ENCODE measurements at places on chromosomes 5 and 9.

DNA sequence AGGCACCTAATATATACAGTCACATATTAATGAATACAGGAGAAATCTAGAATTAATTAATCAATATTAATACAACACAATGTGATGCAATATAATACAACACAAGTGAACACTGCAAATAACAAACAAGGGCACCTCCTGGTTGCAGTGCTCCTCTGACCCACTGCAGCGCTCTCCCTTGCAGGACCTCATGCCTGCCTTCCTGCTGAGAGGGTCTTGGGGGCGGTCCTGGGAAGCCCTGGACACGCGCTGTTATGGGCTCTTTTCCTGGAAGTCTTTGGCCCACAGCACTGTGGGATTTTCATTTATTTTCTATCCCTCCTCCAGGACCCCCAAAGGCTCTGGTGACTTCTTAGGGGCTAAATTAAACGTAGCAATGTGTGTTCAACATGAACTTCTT, 485.8 kb downstream of the IRX1 start:
- DNase-seq = no peak

- peak; percentile 32 for DNase-seq
These were observed 142.3 kb downstream of the SMARCA2 start for GRCh38 chr9:2157277-2158110.

DNA sequence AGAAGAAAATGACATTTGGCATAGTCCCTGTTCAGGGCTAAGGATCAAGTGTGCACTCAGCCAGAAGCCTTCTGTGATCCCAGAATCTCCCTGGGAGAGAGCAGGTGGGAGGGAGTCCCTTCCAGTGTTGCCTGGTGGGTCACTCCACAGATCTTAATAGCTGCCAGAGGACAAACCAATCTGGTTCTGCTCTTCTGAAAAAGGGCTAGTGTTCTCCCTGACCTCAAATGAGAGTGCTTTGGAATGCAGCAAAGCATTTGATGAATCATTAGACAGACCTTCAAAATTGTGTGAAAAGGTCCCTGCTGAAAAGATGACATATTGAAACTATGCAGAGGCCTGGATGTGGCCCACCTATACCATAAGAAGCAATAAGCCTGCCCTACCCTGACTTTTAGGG, 339.7 kb downstream of the TMEM232 start:
- no peak for DNase-seq

GRCh38 chr5:45171563-45171962, 362.8 kb downstream of the MRPS30 start:
- DNase-seq = no peak

DNA sequence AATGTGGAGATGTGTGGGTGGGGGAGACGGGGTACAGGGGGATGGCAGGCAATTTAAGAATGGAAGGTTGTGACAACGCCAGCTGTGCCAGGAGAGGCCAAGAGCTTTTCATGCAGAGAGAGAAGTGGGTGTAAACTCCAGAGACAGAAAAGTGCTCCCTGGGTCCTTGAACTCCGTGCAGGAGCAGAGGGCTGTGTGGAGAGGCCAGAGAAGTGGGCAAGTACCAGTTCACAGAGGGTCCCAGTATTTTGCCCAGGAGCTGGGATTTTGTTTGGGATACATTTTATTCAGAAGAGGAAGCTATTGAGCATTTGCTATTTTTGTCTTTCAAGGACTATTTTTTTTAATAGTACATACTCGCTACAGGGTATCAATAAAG, 19.5 kb upstream of the TCERG1 start:
- no peak for DNase-seq

- DNase-seq = no peak
These were observed 3.2 kb downstream of the SNX30 start for GRCh38 chr9:112753725-112754124.

- no peak for DNase-seq
These were observed 179.0 kb upstream of the TNC start for GRCh38 chr9:115296831-115297565.

- no peak for DNase-seq
These were observed 1.0 kb downstream of the RIOK2 start for GRCh38 chr5:97181856-97182545.

DNA sequence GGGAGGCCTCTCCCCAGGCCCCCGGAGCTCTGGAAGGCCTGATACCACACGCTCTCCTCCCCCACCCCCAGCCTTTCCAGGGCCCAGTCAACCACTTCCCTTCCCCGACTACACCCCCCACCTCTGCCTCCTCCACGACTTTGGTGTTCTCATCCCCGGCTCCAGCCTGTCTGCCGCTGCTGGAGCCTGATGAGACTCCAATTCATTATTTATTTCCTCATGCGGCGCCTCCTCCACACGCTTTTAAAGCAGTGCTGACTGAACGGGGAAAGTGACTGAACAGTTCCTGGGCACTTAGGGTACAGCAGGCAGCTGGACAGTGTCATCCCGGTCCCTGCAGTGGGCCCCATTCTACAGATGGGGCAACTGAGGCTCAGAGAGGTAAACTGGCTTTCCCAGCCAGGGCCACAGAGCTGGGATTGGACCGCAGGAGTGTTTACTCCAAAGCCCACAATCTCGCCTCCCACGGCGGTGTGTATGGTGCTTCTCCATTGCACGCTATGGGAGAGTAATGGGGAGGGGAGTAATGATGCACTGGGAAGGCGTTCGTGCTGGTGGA, 15.9 kb upstream of the RPL26L1 start:
- DNase-seq = no peak

DNA sequence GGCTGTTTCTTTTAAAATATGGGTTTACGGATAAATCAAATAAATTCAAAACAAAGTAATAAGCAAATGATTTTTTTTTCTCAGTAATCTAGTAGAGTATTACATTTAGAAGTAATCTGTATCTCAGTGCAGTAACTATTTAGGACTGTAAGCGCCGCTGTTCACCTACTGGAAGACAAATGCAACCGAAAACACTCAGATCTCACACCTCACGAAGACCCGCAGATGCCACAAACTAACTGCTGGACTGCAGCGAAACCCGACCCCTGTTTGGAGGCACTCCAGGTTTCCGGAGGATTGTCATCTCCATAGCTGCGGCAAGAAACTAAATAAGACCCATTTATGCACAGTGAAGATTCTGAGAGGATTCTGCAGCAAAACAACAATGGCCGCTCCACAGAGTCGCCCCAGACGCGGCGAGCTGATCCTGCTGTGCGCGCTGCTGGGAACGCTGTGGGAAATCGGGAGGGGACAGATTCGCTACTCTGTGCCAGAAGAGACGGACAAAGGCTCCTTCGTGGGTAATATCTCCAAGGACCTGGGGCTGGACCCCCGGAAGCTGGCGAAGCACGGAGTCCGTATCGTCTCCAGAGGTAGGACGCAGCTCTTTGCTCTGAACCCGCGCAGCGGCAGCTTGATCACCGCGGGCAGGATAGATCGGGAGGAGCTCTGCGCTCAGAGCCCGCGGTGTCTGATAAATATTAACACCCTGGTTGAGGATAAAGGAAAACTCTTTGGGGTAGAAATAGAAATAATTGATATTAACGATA, at the start of gene PCDHGA8:
TSS of gene PCDHGA8 (plus strand) at position 205 of the 770 bp plus-strand sequence. CDS start at position 386, 181 bp downstream.
- DNase-seq = no peak

DNA sequence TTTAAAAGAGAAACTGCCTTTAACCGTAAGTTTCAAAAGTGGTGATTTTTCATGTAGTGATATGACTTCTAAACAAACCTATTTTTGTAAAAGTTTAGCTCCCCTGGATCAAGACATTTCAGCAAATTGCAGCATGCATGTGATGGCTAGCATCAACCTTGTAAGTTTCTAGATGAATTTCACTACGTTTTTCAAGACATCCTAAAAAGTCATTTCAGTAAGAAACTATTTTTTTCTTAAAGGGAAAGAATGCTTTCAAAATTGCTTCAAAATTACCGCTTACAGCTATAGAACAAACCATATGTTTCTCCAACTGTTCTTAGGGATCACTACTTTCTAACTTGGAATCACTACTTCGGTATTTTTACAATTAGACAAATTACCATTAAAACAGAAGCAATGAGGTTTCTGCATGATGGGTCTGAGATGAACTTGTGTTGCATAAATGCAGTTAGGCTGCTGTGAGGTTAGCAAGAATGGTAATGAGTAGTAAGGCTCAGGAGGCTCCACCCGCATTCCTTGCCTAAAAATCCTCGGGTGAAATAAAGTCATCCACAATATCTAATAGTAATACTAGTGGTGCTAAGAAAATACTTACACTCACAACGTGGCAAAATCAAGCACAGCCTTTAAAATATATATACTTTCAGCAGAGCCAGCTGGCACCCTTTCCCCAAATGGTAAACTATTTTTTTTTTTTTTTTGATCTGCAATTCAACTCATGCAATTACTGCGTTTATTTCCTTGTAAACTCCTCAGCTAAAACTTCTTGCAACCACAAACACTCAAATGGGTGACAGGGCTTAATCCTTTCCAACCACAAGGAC, 53.8 kb downstream of the CDC14B start:
- no peak for DNase-seq

DNA sequence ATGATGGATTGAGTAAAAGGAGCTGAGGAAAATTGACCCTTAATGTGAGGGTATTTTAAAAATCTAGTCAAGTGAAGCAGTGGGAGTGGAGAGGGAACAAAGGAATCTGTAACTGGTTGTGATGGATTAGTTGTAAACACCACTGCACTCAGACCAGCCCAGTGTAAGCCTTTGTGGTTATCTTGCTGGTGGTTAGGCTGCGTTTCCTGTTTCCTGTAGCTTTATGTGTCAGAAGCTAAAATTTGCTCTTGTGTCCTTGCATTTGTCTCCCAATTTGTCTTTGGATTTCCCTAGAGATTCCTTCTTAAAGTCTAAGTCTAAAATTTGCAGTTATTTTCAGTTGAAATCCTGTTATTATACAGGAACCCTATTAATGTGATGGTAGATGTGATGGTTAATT, 6.3 kb downstream of the IFNA21 start:
- no peak for DNase-seq

DNA sequence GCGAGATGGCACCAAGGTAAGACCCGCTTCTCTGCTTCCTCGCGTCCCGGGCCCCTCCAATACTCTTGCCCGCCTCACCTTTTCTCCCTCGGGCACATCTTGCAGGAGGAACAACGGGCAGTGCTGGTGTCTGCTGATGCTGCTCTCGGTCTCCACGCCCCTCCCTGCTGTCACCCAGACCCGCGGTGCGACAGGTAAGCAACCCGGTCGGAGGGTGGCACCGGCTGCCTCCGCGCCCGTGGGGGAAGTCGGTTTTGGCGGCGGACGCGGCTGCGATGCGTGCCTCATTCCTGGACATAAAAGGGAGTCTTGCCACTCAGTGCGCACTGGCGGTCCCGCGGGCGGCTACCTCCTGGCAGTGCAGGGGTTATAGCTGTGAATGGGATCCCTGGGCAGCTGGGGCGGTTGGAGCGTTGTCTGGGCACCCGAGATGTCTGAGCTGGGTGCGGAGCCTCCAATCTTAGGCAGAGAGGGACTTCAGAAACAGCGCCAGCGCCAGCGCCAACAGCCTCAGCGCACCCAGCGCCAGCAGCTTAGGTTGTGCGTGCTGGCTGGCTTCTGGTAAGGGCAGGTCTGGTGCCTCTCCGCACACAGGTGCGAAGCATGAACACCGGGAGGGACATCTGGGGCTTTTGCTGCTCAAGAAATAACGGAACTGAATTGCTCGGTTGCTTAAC, 488 bp downstream of the COL15A1 start:
- DNase-seq = no peak

DNA sequence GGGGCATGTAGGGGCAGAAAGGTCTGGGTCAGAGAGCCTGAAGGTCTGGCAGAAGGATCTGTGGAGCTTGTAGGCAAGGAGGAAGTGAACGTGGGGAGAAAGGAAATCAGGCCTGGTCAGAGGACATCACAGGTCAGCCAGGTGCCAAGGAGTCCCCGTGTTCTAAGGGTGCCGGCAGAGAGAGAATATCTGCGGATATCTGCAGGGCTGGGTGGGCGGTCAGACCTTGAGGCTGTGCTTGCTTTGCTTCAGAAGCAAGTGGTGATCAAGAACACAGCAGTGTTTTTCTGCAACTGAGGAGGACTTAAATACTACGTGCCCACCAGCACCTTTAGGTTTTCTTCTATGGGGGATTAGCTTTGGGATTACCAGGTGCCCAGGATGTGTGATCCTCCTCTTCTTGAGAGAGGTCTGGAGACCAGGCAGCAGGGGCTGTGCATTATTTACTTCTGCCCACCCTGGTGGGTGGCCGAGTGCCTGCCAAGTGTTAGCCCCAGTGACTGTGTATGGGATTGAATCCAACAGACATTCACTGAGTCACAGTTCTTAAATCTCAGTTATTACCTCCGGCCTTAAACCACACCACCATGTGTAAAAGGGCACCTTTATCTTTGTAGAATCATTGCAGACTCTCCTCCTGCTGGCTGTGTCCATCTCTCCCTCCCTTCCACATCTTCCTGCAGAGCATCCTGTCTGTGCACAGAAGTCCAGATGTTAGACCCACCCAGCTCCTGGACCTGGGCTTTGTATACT, 12.5 kb upstream of the SHB start:
- DNase-seq = no peak

- DNase-seq = no peak
These were observed 139.6 kb downstream of the CMYA5 start for GRCh38 chr5:79829260-79829659.

DNA sequence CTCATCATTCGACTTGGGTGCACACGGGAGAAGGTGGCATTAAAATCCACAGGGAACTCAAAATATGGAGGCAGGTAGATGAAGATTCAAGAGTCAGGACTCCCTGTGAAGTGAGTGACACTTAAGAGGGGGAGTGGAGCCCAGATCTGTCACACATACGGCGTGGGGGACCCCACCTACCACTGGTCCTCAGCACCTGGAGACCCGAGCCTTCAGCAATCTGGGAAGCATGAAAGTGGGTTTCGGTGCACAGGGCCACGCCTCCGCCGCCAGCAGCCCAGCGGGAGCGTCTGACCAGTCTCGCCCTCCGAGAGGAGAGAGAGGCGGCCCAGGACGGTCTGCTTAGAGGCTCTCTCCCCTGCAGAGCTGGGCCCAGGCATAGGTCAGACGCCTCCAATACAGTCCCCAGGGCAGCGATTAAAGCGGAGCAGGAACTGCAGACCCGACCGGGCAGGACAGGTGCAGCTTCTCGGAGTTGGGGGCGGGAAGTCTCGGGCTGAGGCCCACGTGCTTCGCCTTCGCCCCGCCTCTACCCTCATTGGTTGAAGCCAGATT, 639 bp upstream of the SLC2A8 start:
- DNase-seq = no peak

DNA sequence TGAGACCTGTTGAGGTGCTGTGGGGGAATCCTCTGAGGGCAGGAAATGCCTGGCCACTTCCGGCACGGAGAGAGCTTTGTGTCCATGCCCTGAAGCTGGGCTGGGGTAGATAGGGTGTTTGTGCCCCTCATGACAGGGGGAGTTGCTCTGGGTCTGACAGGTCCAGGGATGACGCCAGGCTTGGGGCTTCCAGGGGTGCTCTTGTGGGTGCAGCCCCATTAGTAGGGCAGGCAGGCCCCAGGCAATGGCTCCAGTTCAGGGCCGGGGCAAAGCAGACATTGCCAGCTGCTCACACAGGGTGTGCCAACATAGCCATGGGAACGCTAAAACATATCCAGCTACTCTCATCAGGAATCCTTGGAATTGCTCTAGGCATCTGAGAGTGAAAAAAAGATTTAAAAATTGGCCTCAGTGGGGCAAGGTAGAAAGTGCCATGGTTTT, 21.1 kb downstream of the PITX1 start:
- no peak for DNase-seq

- no peak for DNase-seq
These were observed 201.1 kb upstream of the GLRA1 start for GRCh38 chr5:152125661-152126205.

Measured in stimulated activated CD4-positive, alpha-beta T cell treated with anti-CD3 and anti-CD28 coated beads, Interleukin-4, amount 100 ng/mL, for 48 hours (primary cell).